Smooth muscle cell of trachea (primary cell): ENCODE measurements at places on chromosomes 4 and X. TPM values are rescaled to one million over a fixed set of nuclear protein-coding genes. Genes with fewer than 3 reads are reported as not detected.

The HSPA4L gene
- 13.8 and 24.8 TPM in 2 replicates for total RNA-seq

The PTPN13 gene
- 68.5 and 76.8 TPM in 2 replicates for total RNA-seq

The SMIM31 gene
- total RNA-seq, result not detected in 2 replicates

The TMEM156 gene
- total RNA-seq, result 0.15 TPM in 1 of 2 replicates, not detected in the other

The ASB5 gene
- under 0.01 and 1.2 TPM in 2 replicates for total RNA-seq

The ZNF732 gene
- 0.17 and 0.29 TPM in 2 replicates for total RNA-seq

The ZFYVE28 gene
- 14.8 and 23.3 TPM in 2 replicates for total RNA-seq

The BMPR1B gene
- 0.50 and 1.6 TPM in 2 replicates for total RNA-seq

The NKX3-2 gene
- 1.2 and 1.5 TPM in 2 replicates for total RNA-seq
